ENCODE measurements at places on chromosomes 2 and 18.

DNA sequence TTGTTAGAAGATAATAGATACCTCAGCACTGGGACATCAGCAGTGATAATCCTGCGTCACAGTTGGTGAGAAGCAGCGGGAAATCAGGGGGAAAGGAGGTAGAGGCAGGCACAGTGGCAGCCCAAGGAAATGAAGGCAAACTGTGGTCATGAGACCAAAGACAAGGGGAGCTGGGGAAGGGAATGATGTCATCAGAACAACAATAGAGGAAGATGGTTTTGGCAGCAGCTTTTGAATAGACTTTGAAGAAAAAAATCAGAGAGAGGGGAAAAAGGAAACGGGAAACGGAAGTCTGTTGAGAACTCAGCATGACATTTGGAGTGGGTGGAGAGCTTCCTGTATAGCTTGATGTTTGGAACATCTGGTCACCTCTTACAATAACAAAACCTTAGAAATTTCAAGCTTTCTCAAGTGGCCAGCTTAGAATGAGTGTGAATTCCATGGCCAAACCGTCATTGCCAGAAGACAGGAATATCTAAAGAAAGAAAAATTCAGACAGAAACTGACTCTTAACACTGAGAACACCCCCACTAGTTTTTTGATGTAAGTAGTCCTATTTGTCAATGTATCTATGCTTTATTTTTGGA is 18.4 kb upstream of the YES1 start:
- DNase-seq, result no peak

DNA sequence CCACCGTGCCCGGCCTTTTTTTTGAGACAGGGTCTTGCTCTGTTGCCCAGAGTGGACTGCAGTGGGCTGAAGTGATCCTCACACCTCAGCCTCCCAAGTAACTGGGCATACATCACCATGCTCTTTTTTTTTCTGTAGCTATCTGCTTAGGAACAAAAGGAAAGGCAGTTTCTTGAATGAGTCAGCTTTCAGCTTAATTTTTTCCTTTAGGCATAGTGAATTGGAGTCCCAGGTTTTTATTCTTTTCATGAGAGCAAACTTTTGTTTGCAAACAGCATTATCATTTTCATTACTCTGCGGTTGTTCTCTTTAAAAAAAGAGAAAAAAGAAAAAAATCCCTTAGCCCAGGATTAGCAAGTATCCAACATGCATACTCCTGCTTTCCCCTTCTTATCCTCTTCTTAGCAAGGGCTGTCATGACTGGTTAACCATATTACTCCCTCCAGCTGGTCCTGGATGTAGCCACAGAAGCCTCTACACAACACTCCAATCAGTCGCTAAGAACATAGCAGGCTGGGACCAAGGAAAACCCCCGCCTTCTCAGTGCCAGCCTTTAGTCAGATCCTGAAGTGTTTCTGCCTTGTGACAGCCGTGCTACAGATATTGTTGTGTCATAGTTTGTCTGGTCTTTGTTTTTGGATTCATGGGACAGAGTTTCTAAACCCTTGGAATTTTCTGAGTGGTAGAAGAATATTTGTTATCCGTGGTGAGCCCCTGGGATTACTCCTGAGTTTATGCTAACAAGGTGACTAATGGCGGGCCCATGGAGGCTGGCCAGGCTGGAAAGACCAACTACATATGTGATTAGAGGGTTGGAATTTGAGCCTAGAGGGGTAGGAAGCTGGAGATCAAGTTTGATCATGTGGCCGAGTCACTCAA is 23.3 kb upstream of the ST3GAL5 start:
- no peak for DNase-seq

DNA sequence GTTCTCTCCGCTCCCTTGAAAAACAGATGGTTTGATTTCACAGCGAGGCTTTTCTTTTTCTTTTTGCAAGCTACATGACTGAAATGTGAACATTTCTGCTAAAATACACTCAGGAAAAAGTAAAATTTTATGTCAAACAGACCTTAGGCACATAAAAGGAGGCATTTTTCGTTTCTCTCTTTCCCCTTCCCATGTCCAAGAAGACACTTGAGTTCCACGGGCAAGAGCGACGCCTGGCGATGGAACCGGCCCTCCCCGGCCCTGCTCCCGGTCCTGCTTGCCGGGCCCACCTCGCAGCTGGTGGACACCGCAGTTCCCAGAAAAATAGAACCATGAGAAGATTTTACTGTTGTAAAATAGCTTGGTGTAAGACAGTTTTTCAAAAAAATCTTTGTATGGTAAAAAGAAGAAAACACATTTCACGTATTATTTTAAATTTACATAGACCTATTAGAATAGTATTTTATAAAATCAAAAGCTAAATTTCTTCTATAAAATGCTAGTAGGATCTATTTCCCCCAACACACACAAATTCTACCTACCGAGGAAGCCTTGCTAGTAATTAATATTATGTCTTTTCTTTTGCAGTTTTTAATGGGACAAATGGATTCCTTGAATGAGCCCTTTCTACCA is 2.3 kb upstream of the ALKAL2 start:
- DNase-seq, result peak; percentile 72

DNA sequence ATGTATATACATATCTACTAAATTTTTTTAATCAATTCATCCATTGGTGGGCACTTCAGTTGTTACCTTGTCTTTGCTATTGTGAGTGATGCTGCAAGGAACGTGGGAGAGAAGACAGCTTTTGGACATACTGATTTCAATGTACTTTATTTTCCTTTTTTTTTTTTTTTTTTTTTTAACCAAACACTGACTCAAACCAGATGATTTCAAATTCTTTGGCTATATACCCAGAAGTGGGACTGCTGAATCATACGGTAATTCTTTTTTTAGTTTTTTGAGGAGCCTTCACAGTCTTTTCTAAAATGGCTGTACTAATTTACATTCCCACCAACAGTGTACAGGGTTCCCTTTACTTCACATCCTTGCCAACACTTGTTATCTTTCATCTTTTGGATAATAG is 204.7 kb downstream of the INSIG2 start:
- DNase-seq, result no peak

DNA sequence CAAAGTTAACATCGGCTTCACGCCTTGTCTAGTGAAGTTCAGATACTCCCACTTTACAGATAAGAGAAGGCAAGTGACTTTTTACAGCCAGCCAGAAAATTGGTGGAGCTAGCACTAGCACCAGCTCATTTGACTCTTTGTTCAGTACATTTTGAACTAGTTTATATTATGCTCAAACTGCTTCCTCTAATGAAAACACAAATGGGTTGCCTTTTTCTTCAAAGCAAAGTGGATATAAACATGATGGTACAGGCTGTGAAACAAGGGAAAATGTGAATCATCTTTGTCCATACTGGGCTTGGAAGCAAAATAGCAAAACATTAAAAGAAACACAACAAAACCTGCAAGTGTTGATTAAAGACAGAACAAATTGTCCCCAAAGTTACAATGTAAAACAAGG is 99.6 kb upstream of the LHCGR start:
- no peak for DNase-seq

DNA sequence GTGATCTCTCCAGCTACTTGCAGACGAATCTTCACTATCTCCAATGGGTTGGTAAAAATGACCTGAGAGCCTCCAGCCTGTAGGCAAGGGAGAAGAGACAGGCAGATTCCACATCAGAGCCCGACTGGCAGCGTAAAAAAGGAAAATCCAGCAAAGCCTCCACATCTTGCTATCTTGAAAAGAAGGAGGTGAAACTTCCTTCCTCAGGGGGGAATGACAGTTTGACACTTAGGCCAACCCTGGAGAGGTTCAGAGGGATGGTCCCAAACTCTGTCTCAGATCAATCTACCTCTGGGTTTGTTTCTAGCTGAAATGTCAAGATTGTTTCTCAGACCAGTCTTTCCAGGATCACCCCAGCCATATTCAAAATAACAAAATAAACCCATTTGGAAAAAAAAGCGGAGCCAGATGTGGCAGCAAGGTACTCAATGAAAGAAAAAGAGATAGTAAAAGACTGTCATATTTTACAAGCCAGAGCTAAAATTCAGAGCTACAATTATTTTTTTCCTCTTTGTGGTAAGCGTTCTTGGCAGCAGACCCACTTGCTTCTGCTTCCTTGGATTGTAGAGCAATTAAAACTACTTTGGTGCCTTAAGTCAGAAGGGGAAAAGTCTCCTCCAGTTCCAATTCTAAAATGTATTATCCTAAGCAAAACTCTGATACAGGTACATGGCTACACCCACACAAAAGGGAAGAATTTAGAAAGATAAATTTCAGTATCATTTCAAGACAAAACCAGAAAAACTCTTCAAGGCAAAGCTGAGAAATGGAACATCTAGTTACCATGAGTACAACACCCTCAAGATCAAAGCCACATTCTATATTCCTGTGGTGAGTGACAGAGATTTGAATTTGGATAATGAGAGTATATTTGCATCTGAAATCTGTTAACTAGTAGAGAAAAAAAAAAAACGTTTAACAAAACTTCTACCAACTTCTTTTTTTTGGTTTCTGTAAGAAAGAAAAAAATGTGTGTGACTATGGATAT is 100.1 kb downstream of the SLC25A12 start:
- no peak for DNase-seq

DNA sequence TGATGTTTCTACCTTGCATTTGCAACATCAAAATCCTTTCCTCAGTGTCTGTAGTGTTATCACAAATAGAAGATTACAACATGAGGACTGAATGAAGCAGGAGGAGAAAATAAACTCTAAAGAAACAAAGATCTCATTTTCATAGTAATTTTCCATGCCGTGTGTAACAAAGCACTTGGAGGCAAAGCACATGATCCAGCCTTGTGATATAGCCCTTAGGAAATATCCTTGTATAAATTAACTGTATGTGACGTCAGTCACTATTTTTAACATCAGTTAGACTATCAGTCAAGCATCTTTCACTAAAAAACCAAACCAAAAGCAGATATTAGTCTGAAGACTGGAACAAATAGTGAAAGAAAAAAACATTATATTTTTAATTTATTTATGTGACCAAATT is 492.1 kb upstream of the CNTNAP5 start:
- no peak for DNase-seq

GRCh38 chr2:40797120-40797519 is 345.2 kb upstream of the SLC8A1 start:
- DNase-seq, result no peak

- DNase-seq, result no peak
Observed at GRCh38 chr2:171089489-171089888, 71.2 kb downstream of the TLK1 start.

GRCh38 chr2:28172114-28172898 is 220.4 kb upstream of the FOSL2 start:
- no peak for DNase-seq

DNA sequence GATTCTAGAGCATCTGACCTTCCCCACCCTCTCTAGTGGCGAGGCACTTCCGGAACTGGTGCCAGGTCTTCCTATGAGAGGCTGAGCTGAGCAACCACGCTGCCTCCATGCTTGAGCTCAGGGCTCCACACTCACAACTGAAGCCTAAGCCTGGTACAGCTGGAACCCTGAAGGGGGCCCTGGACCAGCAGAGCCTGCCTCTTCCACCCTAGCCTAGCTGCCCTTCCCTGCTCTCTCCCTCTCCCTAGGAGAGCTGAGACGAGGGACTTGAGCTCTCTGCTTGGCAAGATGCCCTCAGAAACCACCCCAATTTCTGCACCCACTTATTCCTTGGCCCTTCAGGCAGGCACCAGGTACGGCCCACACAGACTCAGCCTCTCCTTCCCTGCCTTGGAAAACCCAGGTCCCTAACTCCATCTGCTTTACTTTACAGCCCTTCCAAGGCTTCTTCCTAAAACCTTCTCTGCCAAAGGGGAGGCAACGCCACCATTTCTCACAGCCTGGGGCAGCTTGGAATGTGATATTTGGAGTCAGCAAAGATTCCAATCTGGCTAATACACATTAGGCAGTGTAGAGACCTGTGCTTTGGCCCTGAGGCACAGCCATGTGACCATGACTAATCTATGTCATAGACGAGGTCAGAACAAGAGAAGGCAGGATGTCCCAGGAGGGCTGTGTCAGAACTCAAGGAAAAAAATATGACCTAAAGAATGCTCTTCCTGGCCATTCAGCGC is 18.8 kb downstream of the COX7A2L start:
- peak; percentile 31 for DNase-seq

DNA sequence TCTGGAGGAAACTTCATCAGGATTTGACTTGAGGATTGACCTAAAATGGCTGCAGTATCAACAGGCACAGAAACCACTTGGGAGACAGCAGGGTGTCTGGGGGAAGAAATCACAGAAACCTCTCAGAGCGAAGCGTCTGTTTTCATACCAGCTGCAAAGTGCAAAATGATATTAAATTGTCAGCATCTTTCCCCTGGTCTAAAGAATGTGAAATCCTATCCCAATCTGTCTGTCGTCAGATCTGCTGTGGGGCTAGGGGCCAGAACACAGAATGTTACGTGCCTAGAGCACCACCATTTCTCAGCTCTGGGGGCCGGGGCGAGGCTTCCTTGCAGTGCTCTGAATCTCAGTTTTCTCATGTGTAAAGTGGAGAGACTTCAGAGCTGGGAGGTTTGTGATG is 54.1 kb upstream of the MYCN start:
- DNase-seq, result no peak

DNA sequence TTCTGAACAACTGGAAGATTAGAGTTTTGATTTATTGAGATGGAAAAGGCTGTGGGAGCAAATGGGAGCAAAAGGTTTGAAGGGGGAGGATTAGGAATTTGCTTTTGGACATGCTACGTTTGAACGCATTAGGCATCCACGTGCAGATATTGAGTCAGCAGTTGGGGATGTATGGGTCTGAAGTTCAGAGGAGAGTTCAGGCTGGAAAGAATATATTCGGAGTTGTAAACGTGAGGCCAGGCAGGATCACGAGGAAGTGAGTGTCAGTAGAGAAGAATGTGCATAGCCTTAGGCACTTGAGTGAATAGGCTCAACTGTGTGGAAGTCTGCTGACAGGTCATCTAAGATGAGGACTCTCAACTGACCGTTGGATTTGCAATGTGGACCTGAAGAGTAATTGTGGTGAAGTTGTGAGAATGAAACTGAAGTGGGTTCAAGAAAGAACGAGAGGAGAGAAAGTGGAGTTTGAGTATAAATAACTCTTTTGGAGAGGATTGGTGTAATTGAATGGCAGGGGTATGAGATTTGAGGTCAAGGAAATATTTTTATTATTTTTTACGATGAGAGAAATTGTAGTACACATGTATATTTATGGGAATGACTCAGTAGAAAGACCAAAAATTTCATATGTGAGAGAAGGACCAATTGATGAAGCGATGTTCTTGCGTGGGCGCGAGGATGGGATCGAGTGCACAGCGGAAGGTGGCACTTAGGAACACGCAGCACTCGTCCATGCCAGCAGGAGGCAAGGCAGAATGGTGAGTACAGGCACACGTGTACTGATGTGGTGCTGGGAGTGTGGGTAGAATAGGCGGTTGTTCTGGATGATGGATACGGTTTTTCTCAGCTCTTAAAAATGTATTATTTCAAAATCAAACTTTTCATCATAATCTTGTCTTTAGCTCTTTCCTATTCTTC is 40.5 kb upstream of the POLE4 start:
- peak; percentile 33 for DNase-seq

- DNase-seq, result no peak
Observed at GRCh38 chr2:46978723-46979122, 63.1 kb upstream of the MCFD2 start.

Measured in 8988T (cell line).